Fibroblast of gingiva (primary cell): ENCODE measurements at places on chromosomes 16 and 17.

DNA sequence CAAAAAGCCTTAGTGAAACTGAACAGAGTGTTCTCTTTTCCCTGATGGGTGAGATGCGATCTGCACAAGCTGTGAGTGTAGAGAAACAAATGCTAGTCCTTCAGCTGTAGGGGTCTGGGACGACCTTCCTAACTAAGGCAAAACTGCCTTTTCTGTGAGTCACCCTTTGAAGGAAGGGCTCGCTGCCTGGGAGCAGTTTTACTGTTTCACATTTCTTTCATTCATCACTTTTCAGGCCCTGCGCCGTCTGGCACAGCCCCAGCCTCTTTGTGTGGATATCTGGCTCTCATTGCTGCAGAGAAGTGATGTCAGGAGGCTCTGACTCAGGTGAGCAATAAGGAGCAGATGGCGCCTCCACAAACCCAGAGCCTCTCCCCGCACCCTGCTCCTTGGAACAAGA is 57.4 kb downstream of the HS3ST3A1 start:
- peak; percentile 66 for DNase-seq

DNA sequence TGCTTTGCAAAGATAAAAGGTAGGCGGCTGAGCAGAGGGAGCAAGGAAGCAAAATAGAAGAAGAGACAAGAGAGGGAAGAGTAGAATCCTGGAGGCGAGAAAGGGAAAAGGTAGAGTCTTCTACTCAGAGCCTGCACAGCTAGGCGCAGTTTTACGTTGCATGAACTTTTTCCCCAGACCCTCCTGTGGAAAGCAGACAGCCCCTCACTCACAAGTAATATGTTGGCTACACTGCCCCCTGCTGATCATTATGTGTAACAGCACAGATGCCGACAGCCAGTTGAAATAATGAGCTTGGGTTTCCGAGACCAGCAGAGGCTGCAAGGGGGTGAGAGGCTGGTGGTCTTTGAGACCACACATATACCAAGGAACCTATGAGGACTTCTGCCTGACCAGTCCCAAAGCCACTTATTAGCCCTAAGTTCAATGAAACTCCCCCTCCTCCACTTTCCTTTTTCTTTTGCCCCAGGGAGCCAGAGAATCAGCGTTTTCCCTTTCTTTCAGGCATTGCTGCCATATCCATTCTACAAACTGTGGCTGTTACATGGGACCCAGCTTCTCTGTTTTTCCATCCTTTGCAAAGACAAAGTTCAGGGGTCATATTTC is 22.5 kb upstream of the CMTR2 start:
- DNase-seq, result no peak

- DNase-seq, result no peak
Observed at GRCh38 chr17:74790161-74791058, 14.3 kb upstream of the NAT9 start.

- DNase-seq, result no peak
Observed at GRCh38 chr16:53530046-53530445, 27.0 kb upstream of the AKTIP start.

- DNase-seq, result no peak
Observed at GRCh38 chr17:65727246-65727645, 165.8 kb upstream of the AXIN2 start.

GRCh38 chr16:57264381-57264780 is 19.3 kb downstream of the ARL2BP start:
- DNase-seq, result no peak

DNA sequence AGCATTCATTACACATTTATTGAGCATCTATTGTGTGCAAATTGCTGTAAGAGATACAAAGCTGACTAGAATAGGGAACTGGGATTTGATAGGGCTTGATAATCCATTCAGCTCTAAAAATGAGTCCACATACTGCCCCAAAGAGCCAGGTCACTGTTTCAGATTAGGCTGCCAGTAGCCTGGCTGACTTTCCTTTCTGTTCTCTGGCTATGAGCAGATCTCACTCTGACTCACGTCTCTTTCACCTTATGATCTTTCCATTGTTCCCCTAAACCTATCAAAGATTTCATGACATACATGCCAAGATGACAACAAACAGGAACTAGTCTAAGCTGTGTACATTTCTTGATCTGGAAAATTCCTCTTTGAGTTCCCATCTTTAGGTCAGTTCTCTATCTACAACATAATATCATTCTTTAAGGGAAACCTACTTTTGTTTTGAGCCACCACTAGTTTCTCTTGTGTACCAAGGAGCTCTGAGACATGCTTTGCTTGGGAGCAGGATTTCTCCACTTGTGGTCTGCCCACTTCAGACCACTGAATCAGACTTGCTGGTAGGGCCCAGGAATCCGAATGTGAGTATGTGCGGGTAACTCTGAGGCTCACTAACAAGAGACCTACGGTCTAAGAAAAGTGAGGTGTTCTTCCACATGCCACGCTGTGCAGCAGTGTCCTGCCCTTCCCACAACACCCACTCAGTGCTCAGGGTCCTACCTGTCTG is 40.9 kb upstream of the ICAM2 start:
- DNase-seq, result no peak

DNA sequence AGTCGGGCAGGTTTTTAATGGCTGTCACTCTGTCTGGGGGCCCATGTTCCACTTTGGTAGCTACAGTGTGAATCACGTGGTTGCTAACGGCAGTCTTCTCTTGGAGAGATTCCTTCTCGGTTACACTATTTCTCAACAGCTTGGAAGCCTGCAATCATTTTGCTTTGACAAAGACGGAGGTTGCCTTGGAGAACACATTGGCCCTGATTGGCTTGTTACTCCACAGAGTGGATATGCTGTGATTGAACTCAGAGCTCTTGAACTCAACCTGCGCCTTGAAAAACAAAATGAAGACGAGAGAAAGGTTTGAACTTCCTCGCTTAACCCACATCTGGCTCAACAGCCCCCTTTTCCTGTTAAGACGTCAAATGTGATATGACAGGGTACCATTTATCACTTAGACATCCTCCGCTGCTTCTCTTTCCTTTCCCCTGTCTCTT is 218.9 kb downstream of the MAF start:
- no peak for DNase-seq

DNA sequence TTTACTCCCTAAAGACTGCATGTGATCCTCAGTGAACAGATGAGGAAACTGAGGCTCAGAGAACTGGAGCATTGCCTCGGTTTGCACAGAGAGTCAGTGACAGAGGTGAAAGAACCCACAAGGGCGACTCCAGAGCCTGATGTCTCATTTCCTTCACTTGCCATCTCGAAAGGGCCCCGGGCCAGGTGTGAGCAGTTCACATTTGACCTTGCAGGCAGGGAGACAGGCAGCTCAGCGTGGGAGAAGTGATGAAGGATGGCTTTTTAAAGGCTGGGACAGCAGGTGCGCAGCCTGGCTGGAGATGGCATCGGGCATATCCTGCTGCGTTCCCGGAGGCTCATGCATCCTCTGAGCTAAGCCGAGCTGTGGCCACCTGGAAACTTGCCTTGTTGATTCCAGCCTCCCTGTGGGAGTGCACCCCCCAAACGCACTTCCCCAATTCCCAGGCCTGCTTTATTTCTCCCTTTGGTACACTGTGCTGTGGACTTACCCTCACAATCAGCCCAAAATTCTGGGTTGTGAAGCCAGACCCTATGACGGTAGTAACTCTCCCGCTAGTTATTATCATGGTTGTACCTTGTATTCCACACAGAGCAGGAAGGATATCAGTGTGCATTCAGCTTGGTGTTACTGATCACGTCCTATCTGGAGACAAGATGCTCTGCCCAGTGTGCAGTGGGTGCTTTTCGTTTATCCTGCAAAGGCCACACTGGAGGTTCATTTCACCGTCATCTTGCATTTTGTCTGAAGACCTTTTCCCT is 753.2 kb upstream of the EEF2KMT start:
- DNase-seq, result no peak

GRCh38 chr16:84574191-84574590 is 43.7 kb downstream of the COTL1 start:
- DNase-seq, result no peak

DNA sequence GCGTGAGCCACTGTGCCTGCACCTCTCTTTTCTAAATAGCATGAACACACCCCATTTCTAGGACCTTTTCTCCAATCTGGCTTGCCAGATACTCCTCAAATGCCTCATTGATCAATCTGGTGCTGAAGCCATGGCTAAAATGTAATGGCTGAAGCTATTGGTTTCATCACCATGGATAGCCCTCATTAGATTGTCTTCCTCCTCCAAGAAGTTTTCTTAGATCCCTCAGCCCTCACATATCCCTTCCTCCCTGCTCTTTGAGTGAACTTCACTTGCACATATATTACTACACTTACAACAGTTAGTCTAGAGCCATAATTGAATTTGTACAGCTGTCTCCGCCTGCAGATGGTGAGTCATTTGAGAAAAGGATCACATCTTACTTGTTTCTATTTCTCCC is 77.9 kb upstream of the TOX3 start:
- DNase-seq, result no peak

- DNase-seq, result no peak
Observed at GRCh38 chr16:10965440-10966061, 21.2 kb downstream of the CLEC16A start.

DNA sequence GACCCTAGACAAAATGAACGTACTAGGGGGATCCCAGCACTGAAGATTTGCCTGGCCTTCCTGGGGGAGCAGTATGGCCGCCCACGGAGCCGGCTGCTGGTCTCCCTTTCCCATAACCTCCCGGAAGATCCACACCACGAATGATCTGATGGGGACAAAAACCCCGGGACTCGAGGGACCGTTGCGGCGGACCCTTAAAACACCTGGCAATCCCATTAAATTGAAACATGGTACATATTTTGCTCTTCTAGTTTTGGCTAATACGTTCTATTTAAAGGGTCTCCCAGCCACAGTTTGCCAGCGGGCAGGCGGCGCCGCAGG is 45.2 kb upstream of the LCMT1 start:
- DNase-seq, result no peak

- DNase-seq, result no peak
Observed at GRCh38 chr17:2703181-2703580, 8.4 kb downstream of the CLUH start.

DNA sequence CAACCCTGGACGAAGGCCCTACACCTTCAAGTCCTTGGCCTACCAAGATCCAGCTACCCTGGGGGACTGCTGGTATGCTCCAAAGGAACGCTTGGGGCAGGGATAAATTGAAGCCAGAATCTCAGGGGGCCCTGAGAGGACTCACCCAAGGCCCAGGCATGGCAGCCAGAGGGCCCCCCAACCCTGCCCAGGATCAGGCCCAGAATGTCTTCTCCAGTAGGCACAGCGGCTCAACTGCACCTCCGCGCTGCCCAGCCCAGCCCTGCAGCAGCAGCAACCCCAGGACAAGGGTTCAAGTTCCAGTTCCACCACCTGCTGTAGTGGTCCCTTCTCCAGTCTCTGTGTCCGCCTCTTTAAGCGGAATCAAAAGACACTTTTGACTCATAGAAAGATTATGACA is 2.2 kb downstream of the TFAP4 start:
- no peak for DNase-seq

GRCh38 chr17:22717211-22717610 is 1024.9 kb downstream of the KCNJ18 start:
- no peak for DNase-seq

DNA sequence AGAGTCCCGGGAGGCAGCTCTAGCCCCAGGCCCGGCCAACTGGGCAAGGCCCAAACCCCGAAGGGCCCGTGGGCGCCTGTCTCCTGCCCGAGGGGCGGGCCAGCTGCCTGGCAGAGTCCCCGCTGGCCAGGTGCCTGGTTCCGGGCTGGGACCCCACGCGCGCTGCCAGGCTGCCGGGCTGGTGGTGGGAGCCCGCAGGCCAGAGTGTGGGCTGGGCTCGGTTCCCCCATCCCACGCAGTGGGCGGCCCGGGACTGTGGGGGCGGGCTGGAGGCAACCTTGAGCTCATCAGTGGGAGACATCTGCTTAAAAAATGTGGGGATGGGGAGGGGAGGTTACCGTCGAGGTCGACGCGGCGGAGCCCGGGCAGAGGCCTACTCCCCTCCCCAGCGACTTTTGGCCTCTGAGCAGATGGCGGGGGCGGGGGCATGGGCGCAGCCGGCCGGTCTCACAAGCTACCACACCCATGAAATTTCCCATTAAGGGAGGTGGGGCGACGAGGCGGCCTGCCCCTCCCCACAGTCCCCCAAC is 176.4 kb upstream of the GSE1 start:
- no peak for DNase-seq

DNA sequence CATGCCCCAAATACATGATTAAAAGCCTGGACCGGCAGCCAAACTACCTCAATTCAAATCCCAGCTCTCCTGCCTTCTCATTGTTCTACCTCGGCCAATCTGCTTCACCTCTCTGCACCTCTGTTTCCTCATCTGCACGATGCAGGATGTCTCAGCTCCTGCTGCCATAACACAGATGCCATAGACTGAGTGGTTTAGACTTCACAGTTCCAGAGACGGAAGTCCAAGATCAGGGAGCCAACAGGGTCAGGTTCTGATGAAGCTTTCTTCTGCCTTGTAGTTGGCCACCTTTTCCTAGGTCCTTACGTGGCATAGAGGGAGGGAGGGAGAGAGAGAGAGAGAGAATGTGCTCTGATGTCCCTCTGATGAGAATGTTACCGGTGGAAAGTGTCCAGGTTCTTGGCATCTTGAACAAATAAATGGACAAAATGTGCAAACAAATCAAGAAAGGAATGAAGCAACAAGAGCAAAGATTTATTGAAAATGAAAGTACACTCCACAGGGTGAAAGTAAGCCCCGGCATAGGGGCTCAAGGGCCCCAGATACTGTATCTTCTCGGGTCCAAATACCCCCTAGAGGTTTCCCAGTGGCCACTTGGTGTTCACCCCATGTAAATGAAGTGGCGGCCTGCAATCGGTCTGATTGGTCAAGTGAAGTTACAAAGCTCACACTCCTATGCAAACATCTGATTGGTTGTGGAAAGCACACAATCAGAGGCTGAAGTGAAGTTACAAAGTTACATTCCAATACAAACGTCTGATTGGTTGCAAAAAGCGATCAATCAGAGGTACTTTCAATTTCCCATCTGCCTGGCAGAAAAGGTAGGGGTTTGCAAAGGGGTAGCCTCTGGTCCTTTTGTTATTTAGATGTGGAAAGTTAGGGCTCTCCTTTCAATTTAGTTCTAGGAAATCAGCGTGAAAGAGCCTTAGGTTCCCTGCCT is 43.3 kb upstream of the ZCCHC14 start:
- no peak for DNase-seq

DNA sequence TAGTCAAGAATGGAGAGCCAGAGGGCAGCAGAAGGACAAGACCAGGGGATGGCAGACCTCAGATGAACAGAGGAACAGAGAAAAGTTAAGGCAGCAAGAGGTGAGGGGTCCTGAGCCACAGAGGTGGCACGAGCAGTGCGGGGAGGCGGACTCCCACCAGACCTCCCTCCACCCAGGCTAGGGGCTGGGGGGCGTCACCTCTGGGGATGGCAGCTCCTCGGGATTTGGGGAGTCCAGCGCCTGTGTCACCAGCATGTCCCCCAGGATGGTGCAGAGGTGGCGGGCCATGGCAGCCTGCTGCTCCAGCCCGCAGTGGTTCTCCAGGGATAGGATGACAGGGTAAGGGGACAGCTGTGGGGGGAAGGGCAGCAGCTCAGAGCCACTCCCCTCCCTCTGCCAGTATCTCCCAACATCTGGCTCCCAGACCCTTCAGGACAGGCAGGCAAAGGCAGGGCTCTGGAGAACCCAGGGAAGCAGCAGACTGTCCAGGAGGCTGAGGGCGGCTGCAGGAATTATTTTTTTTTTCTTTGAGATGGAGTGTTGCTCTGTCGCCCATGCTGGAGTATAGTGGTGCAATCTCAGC is 15.8 kb downstream of the PLCD3 start:
- no peak for DNase-seq
